ENCODE measurements at places on chromosomes 2 and 18.

- no peak for DNase-seq
These were observed 16.2 kb upstream of the ESPNL start for GRCh38 chr2:238083919-238084318.

GRCh38 chr2:142951190-142952007 is 73.9 kb downstream of the KYNU start:
- DNase-seq: no peak

DNA sequence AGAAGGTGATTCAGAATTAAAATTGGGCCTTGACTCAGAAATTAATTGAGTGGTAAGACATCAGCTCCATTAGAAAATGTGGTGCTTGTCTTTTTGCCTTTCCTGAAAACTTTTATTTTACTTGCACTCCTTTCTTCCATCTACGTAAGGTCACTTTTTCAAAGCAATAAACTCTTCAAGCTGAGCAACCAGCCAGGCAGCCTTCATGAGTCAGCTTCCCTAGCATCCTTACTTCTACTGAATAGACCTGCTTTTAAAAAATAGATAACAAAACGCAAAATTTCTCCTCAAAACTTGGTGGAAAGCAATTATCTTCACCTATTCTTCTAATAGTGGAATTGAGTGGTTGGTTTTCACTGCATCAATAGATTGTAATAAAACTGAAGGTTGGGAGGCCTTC is 504.2 kb downstream of the ARHGAP15 start:
- no peak for DNase-seq

DNA sequence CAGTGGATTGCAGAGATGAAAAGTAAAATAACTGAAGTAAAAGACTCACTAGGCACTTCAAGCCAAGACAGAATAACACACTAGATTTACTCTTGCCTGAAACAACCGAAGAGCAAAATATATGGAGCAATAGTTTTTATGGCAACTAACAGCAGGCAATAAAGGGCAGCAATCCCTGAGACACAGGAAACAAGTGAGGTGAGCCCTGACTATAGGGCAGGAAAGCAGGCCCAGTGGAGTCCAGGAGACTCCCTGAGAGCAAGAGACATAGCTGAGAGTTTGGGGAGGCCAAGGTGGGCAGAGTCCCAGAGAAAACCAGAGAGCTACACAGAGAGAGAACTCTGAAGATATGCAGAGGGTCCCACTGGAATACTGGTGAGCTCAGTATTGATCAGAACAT is 18.8 kb downstream of the FARSB start:
- DNase-seq: no peak

- DNase-seq: no peak
These were observed 177.4 kb downstream of the FIGN start for GRCh38 chr2:163558251-163559021.

GRCh38 chr2:108604196-108604595 is 69.9 kb downstream of the LIMS1 start:
- no peak for DNase-seq

- no peak for DNase-seq
These were observed 1779.7 kb upstream of the CELF4 start for GRCh38 chr18:39345321-39345720.

DNA sequence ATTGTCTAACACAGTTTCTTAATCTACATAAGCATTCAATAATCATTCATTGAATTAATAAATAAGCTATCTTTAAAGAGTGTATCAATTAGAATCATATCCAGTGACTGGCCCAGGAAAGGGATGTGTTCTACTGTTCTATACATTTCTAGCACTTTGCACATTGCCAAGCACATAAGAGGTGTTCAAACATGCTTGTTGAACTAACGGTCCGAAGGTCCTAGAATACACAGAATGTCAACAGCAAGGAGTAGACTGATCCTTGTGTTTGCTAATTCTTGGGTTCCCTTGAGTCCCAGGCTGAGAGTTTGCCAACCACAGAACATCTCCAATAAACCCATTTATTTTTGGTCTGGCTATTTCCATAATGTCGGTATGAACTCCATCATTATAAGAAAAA is 331.7 kb upstream of the DCC start:
- DNase-seq: no peak

DNA sequence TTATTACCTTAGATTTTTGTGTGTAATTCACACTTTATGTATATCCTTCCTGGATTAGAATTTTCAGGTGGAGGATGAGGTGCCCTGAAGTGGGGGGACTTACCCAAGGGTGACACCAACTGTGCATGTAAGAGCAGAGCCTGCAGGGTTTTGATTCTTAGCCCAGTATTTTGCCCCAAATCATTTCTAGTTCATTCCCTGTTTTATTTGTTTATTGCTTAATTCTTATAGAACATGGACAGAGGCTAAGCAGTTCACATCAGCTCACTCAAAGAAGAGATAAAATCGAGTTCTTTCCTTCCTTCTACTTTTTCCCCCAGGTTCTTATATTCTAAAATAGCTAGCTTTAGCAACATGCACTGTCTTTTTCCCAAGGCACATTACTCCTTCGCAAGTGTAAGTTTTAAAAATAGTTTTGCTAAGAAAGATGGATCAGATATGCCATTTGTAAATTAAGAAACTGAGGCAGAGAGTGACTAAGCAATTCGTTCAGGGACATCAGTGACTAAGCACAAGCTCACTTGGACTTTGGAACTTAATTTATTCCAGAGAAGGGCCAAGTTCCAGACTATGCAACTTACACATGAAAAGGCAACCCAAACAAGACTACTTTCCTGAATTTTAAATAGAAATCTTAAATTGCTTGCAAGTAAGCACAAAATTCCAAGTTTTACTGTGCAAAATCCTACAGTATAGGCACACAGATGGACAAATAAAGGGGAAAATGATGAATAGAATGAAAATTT is 427.9 kb upstream of the POU3F3 start:
- DNase-seq: no peak

Data from NK-92 treated with Interleukin-12 subunit alpha and Interleukin-12 subunit beta, amount 100 ng/mL, for 24 hours (cell line).